ENCODE measurements at places on chromosomes 3 and 15.

GRCh38 chr15:59074607-59075006 is 30.3 kb upstream of the CCNB2 start:
- DNase-seq, result no peak

- no peak for DNase-seq
Observed at GRCh38 chr3:124288996-124289395, 297.1 kb upstream of the ROPN1 start.

DNA sequence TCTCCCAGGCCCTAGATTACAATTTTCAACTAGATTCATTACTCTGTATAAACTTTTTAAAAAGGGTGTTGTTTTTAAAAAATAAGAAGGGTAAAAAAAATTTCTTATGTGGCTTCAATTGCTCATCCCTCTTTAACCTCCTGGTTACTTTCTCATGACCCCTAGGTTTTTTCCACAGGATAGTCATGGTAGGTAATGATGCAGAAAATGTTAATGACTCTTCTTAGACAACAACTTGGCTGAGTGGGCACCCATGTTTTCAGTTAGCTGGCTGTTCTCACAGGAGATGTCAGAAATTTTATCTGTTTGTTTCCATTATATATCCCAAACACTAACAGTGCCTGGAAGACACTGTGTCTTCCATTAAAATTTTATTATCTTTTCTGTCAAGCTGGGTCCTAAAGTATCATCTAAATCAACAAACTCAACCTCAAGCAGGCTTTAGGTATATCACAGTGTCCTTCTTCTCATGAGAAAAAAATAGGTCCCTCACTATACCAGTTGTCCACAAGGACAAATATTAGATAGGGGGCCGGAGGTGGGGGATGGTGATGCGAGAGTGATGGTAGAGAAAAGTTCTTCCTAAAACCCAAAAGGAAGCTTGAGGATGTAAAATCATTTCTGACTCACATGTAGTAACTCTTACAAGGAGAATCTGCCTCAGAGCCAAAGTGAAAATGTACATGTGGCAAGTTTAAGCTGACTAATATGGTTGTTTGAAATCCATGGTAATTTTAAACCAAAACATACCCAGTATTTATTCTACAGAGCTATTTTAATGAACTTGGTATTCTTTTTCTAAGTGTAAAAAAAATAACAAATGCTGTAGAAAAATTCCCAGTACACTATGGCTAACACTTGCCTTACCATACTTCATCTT is 43.3 kb downstream of the PLOD2 start:
- no peak for DNase-seq

- no peak for DNase-seq
Observed at GRCh38 chr3:56917361-56918110, 115.8 kb upstream of the ARHGEF3 start.

- DNase-seq, result no peak
Observed at GRCh38 chr3:33380653-33381052, 59.6 kb downstream of the UBP1 start.

GRCh38 chr3:163561151-163561550 is 1517.1 kb downstream of the SI start:
- no peak for DNase-seq

- DNase-seq, result no peak
Observed at GRCh38 chr3:30982416-30983075, 88.1 kb upstream of the GADL1 start.

DNA sequence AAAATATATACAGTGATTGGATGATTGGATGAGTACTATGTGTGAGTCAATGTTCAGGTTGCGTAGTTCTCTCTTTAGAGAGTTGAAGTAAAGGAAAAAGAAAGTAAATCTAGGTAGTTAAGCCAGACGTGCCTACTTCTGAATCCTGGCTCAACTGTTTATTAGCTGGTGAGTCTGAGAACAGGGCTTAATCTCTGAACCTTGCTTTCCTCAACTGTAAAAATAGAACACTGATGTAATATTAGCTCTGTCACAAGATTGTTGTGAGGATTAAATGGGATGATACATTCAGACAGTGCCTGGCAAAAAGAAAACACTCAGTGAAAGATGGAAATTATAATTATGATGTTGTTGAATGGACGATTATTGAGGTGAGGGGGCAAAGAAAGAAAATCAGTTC is 413.4 kb downstream of the MAGI1 start:
- DNase-seq, result no peak

DNA sequence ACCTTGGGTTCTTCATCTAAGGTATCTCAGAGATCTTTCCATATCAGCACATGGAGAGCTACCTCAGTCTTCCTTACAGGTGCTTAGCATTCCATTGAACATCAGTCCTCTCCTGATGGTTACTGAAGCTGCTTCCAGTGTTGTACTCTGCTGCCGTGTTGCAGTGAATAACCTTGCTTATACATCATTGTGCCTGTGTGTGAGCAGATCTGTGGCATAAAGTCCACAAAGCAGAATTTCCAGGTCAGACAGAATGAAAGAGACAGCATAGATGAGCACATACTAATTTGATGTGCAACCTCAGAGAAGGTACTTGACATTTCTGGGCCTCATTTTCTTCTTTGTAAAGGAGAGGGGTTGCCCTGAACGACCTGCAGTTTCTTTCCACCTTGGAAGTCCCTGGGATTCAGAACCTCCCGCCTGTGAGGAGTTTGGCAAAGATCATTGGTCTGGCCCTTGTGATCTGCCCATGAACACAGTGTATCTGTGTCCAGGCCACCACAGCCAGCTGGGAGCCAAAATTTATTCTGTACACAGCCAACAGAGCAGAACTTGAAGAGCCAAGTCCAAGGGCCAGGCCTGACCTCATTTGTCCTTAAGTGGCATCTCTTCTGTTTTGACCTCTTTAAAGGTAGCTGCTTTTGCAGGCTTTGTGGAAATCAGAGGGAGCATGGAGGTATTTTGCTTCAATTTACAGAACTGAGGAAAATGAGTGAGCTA is 57.2 kb upstream of the SLC7A14 start:
- DNase-seq, result no peak

DNA sequence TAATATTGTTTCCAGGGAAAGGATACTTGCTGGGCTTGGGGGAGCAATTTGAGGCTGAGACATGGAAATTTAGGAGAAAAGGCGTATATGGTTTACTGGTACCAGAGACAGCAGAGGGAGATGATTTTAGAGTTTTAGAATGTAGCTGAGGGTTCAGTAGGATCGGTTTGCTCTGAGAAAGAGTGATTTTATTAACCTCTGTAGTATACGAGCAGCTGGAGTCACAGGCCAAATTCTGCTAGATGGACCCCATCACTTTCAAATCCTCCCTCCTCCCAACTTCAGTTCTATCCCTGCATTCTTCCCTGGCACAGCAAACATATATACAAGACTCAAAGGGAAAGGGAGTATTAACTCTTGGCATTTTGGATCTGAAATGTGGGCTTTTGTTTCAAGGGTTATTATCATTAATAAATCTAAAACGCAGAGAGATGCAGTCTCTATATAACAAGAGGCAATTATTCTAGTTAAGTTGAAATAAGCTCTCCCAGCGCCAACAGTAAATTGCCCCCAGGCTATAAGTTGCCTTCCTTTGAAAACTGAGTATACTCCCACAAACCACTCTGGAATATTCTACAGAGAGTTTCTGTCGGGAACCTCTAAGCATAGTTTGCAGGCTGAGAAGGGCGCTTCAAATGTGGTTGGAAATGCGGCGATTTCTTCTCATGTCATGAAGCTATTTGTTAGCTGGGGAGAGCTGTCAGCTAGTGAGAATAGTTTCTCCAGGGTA is 5.4 kb downstream of the CRABP1 start:
- no peak for DNase-seq

DNA sequence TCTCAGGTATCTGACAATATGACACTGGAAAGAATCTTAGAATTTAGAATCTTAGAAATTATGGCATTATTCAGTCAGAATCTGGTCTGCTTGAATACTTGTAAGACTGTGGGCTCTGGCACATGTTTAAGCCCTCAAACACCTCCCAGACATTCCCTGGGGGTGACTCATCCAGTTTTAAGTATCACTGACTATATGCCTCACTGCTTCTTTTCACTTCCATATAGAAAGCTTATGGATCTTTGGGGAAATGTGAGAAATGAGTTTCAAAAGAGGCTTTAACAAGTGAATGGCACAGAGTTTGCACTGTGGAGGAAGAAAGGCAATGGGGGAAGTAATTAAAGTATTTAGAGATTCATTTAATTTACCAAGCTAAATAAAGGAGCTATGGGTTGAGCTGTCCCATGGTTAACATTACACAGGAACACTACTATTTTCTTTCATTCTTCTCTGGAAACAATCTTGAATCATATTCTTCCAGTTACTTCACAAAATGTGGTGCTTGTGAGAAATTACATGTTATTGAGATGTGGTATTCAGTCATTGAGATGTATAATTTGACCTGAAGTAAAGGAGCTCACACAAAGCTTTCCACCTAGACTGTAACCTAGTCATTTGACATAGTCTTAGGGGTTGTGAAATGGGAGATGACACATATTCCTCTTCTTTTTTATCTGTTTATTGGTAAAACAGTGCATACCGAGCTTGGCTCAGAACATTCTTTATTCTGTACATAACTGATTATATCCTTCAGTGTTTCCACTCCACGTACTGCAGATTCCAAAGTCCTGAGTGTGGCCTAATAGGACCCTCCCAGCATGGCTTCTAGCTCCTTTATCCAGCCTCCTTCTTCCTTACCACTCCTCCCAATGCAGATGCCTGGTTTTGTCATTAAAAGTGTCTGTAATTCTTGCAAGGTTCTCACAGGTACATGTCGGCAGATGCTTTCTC is 544.6 kb upstream of the NECTIN3 start:
- DNase-seq, result no peak

- DNase-seq, result no peak
Observed at GRCh38 chr3:142930463-142930862, 33.0 kb downstream of the PAQR9 start.

DNA sequence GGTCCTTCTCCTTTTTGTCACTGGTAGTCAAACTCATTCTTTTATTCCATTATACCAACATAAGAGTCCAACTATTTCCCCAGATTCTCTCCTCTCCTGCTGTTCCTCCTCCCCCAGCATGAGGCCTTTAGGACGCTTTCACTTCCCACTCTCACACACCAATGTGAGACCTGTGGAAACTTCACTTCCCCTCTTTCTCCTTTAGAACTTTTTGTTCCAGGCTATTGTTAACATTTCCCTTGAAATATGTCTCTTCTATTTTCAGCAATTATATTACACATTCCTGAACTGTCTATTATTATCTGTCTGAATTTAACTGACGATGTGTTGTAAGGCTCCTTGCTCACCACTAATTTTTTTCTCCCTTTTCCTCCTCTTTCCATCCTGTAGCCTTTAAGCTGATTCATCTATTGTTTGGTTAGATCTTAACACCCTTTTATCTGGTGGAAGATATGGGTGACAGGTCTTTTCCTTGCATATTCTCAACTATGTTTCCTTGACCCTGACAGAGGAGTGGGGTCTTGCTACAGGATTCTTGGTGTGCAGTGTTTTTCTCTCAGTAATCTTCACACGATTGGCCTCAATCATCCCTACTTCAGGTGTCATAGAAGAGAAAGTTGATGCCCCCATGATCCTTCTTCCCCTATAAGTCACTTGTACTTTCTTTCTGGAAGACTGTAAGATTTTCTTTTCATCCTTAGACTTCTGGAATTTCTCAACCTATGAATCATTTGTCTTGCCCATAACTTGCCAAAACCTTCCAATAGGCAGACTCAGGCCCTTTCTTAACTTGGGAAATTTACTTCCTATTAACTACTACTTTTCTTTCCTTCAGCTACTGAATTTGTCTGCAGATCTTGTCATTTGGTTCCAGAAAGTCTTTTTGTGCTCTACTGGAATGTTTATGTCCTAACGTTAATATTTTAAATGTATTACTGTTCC is 5.9 kb downstream of the CYP19A1 start:
- no peak for DNase-seq

GRCh38 chr3:152581951-152582350 is 253.0 kb upstream of the P2RY1 start:
- DNase-seq, result no peak

- peak; percentile 33 for DNase-seq
Observed at GRCh38 chr15:67240235-67241131, 14.0 kb downstream of the AAGAB start.

DNA sequence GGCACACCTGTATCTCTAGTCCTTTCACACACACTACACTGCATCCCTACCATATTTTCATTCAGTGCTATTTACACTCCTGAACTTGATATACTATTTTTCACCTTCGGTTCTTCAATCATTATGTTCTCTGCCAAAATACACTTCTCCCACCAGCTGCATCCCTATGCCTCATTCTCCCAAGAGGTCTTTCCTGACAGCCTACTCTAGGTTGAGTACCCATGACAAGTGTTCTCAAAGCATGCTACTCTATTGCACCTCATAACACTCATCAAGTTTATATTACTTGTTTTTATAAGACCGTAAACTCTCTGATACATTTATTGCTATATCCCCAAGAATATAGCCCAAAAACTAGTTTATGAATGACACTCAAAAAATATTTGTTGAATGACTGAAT is 549.5 kb downstream of the PYDC2 start:
- no peak for DNase-seq

- DNase-seq, result no peak
Observed at GRCh38 chr3:97674461-97674860, 90.1 kb upstream of the ARL6 start.

GRCh38 chr3:17290894-17291293 is 406.1 kb downstream of the PLCL2 start:
- DNase-seq, result no peak

All from hematopoietic multipotent progenitor cell treated with erythropoietin and hydrocortisone succinate and interleukin-3 and kit ligand, for 4 days (in vitro differentiated cells).